ENCODE measurements at places on chromosomes 7 and 10. TPM values are rescaled to one million over a fixed set of nuclear protein-coding genes. Genes with fewer than 3 reads are reported as not detected.
A peak's percentile ranks its signal among the peaks of the same experiment; 100 is the strongest.

AKR1C4 gene
- total RNA-seq: not detected

DNA sequence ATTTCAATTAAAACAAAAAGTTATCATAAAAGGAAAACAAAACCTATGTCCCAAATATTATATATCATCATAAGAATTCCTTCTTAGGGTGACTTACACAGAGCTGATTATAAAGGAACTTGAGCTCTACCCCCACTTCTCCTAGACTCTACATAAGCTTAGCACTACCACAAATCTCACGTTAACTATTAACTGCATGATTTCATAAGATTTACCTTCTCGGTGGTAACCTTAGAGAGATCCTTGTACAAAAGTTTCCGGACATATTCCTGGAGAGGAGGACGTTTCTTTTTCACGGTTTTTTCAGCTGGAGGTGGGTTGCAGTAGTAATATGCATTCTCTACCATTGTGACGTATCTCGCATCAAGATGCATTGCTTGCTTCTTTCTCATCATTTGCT is 83.7 kb downstream of the UPF2 start:
- no peak for DNase-seq
- no peaks in the 10 kb centered on the region for H3K27me3 ChIP-seq
- H3K36me3 ChIP-seq: peaks cover 1% of the 10 kb centered on the region
- no peak overlapping the region for H3K4me3 ChIP-seq

DNA sequence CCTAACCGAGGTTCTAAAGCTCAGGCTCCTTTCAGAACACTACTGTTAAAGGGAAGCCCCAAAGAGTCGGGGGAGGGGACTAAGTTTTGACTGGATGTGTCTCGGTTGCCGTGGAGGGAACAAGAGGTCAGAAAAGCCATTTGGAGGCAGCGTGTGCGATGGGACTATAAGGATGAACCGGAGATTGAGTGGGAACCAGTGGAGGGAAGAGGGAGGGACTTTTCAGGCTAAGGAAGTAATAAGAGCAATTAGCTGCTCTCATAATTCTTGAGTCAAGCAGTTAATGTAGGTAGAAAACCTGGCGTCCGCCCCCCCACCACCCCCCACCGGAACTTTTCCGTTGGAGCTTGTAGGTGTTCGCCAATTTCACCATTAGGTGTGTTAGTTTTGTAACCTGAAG is 491 bp upstream of the AKAP9 start:
- peak overlapping the region; percentile 90 for H3K4me3 ChIP-seq
- no peaks in the 10 kb centered on the region for H3K27me3 ChIP-seq
- peak overlapping the region; percentile 87 for H3K27ac ChIP-seq

FEZF1 gene
- total RNA-seq: not detected

DNA sequence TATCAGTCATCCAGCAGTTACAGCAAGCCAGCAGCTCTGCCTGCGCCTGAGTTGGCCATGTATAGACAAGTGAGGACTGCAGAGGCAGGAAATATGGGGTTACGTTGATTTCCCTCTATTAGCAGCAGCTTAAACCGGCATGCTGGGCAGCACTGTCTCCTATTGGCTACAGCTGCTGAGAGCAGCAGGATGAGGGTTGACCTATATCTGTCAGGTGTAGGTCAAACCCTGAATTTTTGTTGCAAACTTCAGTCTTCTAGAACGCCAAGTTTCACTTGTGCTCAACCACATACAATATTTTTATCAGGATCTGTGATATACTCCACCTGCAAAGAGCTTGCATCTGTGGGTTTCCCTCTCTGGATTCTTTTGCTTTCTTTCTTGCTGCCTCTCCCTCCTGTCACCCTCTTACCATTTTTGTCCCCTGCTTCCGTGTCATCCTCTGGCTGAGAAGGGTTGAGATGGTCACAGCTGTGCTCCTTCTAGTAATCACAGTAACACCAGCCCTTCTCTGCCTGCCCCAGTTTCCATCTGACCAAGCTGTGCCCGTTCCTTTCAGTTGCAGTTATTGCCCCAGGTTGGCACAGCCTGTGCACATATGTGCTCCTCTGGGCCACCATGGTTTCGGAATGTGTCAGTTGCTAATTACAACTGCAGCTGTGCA is 23.8 kb upstream of the GLCCI1 start:
- H3K36me3 ChIP-seq: no peaks in the 10 kb centered on the region
- no peak for DNase-seq
- no peaks in the 10 kb centered on the region for H3K27me3 ChIP-seq
- H3K27ac ChIP-seq: no peak overlapping the region
- H3K4me3 ChIP-seq: no peak overlapping the region

GRCh38 chr7:17185690-17186070 is 112.8 kb upstream of the AHR start:
- no peaks in the 10 kb centered on the region for H3K27me3 ChIP-seq
- H3K27ac ChIP-seq: no peak overlapping the region
- H3K36me3 ChIP-seq: no peaks in the 10 kb centered on the region
- DNase-seq: peak; percentile 57

MSMB gene
- not detected for total RNA-seq

PRLHR gene
- not detected for total RNA-seq

CFAP46 gene
- 0.66 TPM for total RNA-seq

- H3K4me3 ChIP-seq: peak overlapping the region; percentile 97
- peaks cover 4% of the 10 kb centered on the region for H3K4me1 ChIP-seq
- peak overlapping the region; percentile 97 for H3K27ac ChIP-seq
These were observed 2.0 kb downstream of the GARS1 start for GRCh38 chr7:30596721-30597120.

DNA sequence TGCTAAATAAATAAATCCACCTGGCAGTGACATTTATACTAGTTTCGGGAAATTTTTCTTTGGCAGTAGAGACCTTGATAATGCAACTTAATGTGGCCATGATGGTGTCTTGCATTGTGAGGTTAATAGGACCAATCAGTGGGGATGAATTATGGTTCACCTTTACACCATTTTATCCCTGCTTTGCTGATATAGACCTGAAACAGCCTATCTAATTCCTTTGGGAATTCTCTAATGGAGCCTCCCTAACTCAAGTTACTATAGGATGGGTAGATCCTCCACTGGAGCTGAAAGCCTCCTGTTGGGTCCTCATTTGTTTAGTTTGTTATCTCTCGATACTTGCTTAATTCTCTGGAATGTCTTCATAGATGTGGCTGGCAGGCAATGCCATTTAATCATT is 276.7 kb downstream of the CNTNAP2 start:
- H3K27me3 ChIP-seq: no peaks in the 10 kb centered on the region
- no peaks in the 10 kb centered on the region for H3K4me1 ChIP-seq
- no peak overlapping the region for H3K27ac ChIP-seq
- H3K4me3 ChIP-seq: no peak overlapping the region

ABLIM1 gene
- total RNA-seq: 4.9 TPM

NCF1 gene
- total RNA-seq: under 0.01 TPM

BMPER gene
- total RNA-seq: 12.2 TPM

RPP30 gene
- total RNA-seq: 32.2 TPM

- H3K27me3 ChIP-seq: no peaks in the 10 kb centered on the region
- peaks cover 3% of the 10 kb centered on the region for H3K4me1 ChIP-seq
- H3K36me3 ChIP-seq: no peaks in the 10 kb centered on the region
These were observed 550 bp upstream of the ANK3 start for GRCh38 chr10:60390224-60390626.

DNA sequence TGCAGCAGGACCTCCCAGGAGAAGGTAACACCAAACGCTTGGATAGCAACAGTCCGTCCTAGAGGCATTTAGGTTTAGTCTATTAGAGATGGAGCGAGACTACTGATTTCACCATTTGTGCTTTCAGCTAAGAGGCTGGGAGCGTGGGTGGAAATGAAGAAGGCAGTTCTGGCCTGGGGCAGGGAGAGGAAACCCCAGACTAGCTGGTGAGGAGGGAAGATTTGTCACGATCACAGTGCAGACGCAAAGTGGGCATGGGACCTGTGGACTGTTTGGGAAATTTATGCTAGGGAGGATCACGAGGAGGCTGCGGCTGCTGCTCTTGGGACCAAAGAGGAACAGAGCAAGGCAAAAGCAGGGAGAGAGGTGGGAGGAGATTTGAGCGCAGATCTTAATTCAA is 130.4 kb upstream of the AOAH start:
- DNase-seq: no peak
- no peaks in the 10 kb centered on the region for H3K27me3 ChIP-seq
- H3K4me3 ChIP-seq: no peak overlapping the region
- H3K27ac ChIP-seq: no peak overlapping the region

CRYGN gene
- 0.50 TPM for total RNA-seq

DNA sequence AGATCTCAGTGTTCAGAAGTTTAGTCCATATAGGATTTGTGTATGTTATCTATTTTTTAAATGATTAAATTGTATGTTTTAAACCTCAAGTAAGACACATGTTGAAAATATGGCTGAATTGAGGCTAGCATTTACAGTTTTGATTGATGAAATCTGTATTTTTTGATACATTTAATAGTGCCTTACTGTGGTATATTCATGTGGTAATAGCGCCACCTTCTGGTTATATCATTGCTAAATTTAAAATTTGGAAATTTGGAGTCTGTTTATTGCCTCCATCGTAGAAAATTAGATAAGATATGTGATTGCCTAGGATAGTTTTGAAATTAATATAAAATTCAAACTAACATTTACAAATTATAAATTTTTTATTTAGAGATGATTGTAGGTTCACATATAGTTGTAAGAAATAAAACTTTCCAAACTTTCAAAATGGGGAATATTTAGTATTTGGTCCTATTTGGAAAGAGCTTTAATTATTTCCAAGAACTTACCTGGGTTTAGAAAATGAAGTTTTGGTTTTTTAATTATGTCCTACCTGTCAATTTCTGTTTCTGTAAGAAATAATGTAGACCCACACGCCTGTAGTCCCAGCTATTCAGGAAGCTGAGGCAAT is 19.1 kb upstream of the ARMS2 start:
- no peak overlapping the region for H3K27ac ChIP-seq
- DNase-seq: peak; percentile 24
- no peaks in the 10 kb centered on the region for H3K36me3 ChIP-seq

DNA sequence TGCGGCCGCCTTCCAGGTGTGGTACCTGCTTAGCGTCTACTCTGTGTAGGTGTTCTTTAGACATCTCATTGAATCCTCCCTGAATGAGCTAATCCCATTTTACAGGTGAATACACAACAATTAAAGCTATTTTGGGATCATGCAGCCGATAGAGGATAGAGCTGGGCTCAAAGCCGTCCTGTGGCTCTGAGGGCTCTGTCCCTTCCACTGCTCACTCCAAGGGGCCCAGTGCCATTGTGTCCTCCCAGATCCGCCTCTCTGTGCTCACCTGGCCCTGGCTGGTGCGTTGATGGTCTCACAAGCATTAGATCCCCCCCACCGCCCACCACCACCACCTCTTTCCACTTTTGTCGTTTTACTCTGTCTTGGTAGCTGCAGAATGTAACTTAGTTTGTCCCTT is 13.1 kb downstream of the NPTX2 start:
- H3K4me1 ChIP-seq: no peaks in the 10 kb centered on the region
- no peak overlapping the region for H3K27ac ChIP-seq
- H3K27me3 ChIP-seq: no peaks in the 10 kb centered on the region
- DNase-seq: no peak

DNA sequence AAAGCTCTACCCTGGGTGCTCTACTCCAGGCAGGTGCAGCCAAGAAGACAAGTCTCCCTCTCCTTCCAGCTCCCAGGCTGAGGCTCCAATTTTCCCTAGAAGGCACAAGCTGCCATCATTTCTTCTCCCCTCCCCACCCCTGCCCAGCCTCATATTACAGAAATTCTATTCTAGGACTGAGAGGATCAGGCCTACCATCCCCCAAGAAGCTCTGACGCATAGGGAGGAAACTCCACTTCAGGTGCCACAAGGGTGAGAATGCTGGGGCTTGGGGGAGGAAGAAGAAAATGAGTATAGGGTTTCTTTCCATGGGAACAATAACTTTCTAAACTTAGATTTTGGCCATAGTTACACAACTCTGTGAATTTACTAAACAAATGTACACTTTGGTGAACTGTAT is 35.3 kb downstream of the FEZF1 start:
- H3K4me3 ChIP-seq: no peak overlapping the region
- no peak overlapping the region for H3K27ac ChIP-seq
- no peaks in the 10 kb centered on the region for H3K27me3 ChIP-seq
- DNase-seq: no peak

ATXN7L1 gene
- total RNA-seq: 5.1 TPM

PRSS37 gene
- not detected for total RNA-seq

SPDYE18 gene
- 0.50 TPM for total RNA-seq

Measured in fibroblast of lung (primary cell).